H54 (cell line): ENCODE measurements at places on chromosomes 6 and 20.

GRCh38 chr20:13348311-13349234, 127.5 kb downstream of the ISM1 start:
- no peak for DNase-seq

- no peak for DNase-seq
Measured at GRCh38 chr20:50727792-50728485, 3.4 kb upstream of the PARD6B start.

- no peak for DNase-seq
Measured at GRCh38 chr20:57838670-57839151, 128.9 kb upstream of the PMEPA1 start.

DNA sequence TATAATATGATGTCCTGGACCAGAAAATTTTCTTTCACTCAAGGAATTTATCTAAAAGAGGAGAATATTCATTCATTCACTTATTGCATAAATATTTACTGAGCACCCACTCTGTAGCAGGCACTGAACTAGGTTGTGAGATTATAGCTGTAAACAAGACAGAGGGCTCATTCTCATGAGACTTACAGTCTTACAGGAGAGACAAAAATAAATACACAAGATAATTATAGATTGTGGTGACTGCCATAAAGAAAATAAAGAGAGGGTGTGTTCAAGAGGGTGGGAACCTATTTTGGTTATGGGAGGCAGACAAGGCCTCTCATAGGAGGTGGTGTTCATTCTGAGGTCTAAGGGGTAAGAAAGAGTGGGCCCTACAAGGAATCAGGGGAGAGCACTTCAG, 109.9 kb upstream of the SUPT3H start:
- DNase-seq: no peak

DNA sequence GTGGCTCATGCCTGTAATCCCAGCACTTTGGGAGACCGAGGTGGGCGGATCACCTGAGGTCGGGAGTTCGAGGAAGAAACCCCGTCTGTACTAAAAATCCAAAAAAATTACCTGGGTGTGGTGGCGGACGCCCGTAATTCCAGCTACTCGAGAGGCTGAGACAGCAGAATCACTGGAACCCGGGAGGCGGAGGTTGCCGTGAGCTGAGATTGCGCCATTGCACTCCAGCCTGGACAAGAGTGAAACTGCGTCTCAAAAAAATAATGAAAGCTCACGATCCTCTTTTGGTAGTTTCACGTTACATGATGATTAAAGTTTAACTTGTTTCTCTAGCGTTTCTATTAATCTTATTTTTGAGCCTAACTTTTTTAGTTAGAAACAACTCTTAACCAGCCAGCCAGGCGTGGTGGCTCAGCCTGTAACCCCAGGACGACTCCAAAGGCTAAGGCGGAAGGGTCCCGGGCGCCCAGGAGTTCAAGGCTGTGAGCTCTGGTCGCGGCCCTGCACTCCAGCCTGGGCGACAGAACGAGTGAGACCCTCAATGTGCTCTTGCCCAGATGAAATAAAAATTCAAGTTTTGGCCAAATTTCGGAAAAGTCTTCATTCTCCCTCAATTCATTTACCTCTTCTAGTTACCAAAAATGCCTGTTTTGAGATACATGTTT, 1.2 kb upstream of the WRNIP1 start:
- DNase-seq: no peak

DNA sequence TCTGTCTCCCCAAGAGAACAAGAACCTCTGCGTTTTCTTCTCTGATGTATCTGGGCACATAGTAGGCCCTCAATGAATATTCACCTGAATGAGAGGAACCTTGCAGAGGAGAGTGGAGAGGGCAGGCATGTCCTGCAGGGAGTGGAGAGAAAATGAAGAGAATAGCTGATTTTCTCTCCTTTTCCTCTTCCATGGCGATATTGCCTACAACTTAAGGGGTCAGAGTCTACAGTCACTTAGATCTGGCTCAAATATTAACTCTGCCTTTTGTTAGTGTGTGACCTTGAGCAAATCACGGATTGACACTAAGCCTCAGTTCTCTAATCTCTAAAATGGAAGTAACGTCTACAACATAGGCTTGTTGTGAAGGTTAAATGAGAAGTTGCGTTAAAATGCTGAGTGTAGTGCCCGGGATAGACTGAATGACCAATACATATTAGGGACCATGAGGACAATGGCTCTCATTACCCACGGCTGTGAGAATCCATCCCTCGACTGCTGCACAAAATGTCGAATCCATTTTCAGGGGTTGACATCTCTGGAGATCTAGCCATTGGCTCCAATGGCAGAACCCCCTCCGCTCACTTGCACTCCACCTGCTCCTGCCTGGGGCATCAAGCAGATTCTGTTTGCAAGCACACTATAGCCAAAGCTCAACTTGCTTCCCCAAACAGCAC, 14.8 kb downstream of the CD83 start:
- no peak for DNase-seq

- no peak for DNase-seq
Measured at GRCh38 chr20:8431538-8432434, 299.7 kb downstream of the PLCB1 start.
